ENCODE measurements at places on chromosomes 1 and 21.

GRCh38 chr21:45141507-45141906, 67.1 kb downstream of the ADARB1 start:
- H3K4me1 ChIP-seq: peaks cover 1% of the 10 kb centered on the region
- H3K36me3 ChIP-seq: peaks cover 6% of the 10 kb centered on the region
- no peak for DNase-seq

GRCh38 chr1:159879977-159880376, 17.5 kb upstream of the VSIG8 start:
- no peak overlapping the region for H3K27ac ChIP-seq
- H3K36me3 ChIP-seq: no peaks in the 10 kb centered on the region
- H3K27me3 ChIP-seq: no peaks in the 10 kb centered on the region
- no peak for DNase-seq

DNA sequence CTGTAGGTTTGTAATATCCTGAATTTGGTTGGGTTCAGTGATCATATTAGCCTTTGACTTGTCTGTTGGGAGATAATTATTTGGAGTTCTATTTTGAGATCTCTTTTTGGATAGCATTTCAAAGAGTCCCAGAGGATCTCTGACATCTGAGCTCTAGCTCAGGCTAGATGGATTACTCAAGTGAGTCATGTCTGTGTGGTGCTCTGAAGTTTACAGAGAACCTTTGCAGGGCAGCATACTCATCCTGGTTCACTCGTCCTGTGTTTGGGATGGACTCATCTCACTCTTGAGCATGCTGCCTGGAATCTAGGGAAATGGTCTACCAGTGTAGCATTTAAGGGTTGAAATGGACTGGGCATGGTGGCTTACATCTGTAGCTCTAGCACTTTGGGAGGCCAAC, 29.4 kb upstream of the BMP8A start:
- H3K4me3 ChIP-seq: no peak overlapping the region
- no peaks in the 10 kb centered on the region for H3K27me3 ChIP-seq
- H3K27ac ChIP-seq: no peak overlapping the region
- peaks cover 63% of the 10 kb centered on the region for H3K36me3 ChIP-seq

DNA sequence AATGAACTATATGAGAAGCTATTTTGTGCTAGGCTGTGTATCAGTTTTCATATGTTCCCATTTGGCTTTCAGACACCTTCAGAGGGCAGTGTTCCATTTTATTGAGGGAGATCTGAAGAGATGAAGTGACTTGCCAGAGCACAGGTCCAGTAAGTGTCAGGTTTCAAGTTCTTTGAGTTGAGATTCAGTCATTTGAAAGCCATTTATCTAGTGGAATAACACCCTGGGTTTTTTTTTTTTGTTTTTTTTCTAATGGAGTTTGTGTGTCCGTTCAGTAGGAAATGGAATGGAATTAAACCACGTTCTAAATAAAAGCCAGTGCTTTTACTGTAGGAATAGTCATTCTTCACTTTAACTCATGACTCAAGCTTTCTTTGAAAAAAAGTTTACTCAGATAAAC, 652.9 kb upstream of the USP24 start:
- H3K4me1 ChIP-seq: peaks cover 53% of the 10 kb centered on the region
- no peaks in the 10 kb centered on the region for H3K27me3 ChIP-seq
- H3K36me3 ChIP-seq: no peaks in the 10 kb centered on the region
- no peak for DNase-seq

GRCh38 chr1:15618655-15619525, 1.6 kb downstream of the DDI2 start:
- peak overlapping the region; percentile 93 for H3K4me3 ChIP-seq
- DNase-seq: no peak
- peaks cover 40% of the 10 kb centered on the region for H3K4me1 ChIP-seq
- H3K27me3 ChIP-seq: no peaks in the 10 kb centered on the region
